Gastroesophageal sphincter (tissue), 4 donors: ENCODE measurements at places on chromosomes 1 and 21. TPM values are rescaled to one million over a fixed set of nuclear protein-coding genes. Genes with fewer than 3 reads are reported as not detected.

DNA sequence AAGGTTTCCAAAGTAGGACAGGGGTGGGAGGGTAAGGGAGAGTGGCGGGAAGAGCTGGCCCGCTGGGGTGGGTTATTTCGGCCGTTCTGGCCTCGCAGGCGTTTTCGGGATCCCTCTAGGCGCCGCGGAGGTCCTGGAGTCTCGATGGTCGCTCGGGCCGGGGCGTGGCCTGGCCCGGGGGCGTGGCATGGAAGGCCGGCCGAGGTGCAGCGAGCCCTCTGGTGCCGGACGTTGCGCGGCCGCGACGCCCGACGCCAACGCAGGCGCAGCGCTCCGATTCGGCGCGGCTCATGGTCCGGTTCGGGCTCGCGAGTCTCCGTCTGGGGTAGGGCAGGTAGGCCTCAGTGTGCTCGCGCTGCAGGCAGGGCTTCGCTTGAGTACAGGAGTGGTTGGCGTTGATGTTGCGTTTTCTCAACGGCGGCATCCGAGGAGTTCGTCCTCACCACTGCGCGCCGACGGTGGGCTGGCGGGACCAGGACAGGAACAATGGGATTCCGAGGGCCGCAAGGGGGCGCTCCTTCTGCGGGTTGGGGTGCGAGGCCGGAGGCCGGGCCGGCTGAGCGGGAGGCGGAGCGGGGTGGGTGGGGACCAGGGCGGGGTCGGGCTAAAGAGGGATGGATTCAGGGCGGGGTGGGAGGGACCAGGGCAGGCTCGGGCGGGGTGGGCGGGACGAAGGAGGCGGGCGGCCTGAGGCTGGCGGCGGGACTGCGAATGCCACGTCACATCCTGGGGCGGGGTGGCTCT, at the start of gene PGBD2:
PGBD2 (plus strand) TSS at position 227 of the 744 bp plus-strand sequence. CDS start 7,628 bp downstream, outside the sequence.
- peak; percentile 97 for ATAC-seq

DNA sequence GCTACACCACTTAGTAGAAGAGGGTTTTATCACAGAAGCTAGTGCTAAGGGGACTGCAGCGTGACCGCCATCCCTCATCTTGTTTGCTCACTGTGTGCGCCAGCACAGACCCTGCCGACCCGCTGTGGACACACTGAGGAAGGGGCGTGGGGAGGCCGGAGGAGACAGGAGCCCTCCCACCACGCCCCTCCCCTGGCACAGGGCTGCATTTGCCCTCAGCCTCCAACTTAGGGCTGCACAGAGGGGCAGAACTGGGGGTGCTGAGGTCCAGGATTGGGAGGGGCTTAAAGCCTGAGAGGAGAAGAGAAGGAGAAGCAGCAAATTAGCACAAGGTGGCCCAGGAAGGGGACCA, 37.2 kb downstream of the RRP1 start:
- ATAC-seq, result no peak

DNA sequence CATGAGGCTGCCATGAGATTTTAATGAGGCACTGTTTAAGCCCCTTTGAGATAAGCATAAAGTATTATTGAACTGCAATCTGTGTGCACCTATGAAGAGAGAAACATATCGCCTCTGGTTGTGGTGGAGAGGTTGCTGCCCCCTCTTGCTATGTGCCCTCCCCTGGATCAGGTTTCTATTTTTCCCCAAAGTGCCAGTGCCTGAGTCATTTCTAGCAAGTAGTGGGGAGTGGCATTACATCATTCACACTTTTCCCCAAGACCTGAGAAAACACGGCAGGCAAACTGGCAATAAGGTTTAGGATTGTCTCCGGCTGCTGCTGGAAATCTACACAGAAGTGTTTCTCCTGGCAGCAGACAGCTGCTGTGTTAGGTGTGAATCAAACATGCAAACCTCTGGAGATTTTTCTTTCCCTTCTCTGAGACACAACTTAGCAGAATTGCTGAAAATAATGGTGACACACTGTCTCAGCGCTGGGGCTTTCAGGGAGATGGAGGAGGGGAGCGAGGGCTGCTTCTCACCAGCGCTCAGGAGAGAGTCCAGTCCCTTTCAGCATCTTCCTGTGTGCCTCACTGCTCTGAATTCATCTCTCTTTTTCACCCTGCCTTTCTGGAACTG, 13.7 kb upstream of the RGS16 start:
- ATAC-seq, result no peak

DNA sequence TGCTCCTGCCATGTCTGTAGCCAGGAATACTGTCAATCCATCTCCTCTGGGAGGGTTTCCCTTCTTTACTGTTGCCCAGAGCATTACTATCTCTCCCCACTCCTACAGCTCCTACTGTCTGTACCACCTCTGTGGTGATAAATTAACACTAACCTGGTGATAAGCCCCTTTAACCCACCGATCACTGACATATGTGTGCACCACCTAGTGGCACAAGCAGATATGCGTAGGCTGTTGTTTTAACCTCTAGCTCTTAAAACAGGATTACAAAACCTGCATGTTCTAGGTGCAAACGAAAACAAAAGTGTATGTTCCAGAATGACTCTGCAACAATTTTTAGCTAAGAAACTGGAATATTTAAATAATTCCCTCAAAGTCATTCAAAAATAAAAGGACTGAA, 93.9 kb upstream of the BEND5 start:
- no peak for ATAC-seq

The VAMP3 gene
- 128 TPM for total RNA-seq

The CLEC20A gene
- total RNA-seq, result not detected
